Esophagus muscularis mucosa (tissue), 4 donors: ENCODE measurements at places on chromosomes 12 and 14. TPM values are rescaled to one million over a fixed set of nuclear protein-coding genes. Genes with fewer than 3 reads are reported as not detected.

DNA sequence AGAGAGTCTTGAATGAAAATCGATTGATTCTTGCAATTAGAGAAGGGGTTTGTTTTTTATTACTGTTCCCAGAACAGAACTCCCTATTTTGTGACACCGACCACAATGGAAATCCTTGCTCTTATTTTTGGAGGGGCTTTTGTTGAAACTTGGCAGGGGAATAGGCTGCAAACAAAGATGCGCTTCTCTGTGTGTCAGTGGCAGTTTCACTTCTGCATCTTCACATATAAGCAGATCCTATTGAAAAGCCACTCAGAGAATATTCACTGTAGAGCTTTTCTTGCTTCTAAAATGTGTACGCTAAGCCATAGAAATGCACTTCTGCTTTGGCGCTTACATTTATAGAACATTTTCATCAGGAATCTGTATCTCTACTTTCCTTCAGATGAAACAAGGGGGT lies 1822.4 kb upstream of the SEL1L start:
- no peak overlapping the region for H3K4me3 ChIP-seq
- H3K27me3 ChIP-seq, result no peaks in the 10 kb centered on the region
- no peak for DNase-seq
- H3K36me3 ChIP-seq, result no peaks in the 10 kb centered on the region
- H3K27ac ChIP-seq, result no peak overlapping the region
- no peaks in the 10 kb centered on the region for H3K4me1 ChIP-seq

DNA sequence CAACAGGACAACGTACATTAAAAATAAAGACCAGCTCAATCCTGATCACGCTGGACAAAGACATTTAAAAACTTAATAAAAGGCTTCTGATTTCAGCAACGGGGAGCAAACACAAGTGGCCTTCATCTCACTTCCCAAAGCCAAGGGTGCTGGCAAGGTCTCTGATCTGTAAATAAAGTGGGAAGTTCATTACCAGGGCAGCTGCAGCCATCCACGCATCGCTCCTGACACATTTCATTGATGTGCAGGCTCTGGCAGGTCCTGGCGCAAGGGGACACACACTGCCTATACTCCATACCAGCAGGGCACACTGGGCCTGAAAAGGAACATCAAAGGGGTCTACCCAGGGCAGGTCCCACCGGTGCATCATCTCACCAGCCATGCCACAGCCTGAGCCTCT lies 51.0 kb downstream of the VWF start:
- peaks cover 38% of the 10 kb centered on the region for H3K4me1 ChIP-seq
- no peaks in the 10 kb centered on the region for H3K27me3 ChIP-seq
- no peaks in the 10 kb centered on the region for H3K36me3 ChIP-seq

DNA sequence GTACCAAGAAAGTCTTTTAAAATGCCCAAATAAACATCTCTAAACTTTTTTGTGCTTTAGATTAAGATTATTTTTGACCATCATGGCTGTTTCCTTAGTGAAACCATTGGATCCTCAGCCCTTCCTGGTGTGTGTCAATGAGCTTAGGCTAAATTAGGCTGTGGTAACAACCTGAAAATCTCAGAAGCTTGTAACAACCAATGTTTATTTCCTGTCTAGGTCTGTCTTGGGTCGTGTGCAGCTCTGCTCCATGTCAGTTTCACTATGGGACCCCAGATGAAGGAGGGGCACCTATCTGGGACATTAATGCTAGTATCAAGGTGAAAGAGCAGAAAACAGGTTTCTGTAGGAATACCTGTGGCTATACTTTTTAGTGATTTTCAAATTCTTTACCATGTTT lies 49.9 kb downstream of the KCNMB4 start:
- DNase-seq, result no peak
- no peak overlapping the region for H3K4me3 ChIP-seq
- H3K27me3 ChIP-seq, result no peaks in the 10 kb centered on the region
- no peaks in the 10 kb centered on the region for H3K36me3 ChIP-seq

- no peak overlapping the region for H3K4me3 ChIP-seq
- peaks cover 2% of the 10 kb centered on the region for H3K4me1 ChIP-seq
- peaks cover 29% of the 10 kb centered on the region for H3K36me3 ChIP-seq
- DNase-seq, result no peak
- no peak overlapping the region for H3K27ac ChIP-seq
These were observed 23.3 kb upstream of the KLHL42 start for GRCh38 chr12:27756670-27757195.

DNA sequence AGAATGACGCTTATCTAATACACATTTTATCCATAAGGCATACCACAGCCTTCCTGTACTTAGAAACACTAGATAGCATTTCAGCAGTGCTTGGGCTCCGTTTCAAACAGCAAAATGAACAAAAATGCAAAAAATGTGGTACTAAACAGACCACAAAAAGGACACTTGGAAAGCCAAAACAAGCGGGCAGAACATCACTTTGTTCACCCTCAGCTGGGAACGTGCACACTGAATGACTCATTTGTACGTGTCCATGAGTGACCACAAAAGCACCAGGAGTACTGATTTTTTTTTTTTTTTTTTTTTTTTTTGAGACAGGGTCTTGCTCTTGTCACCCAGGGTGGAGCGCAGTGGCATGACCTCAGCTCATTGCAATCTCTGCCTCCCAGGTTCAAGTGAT lies 8.9 kb upstream of the FOXN3 start:
- H3K4me3 ChIP-seq, result no peak overlapping the region
- H3K27me3 ChIP-seq, result no peaks in the 10 kb centered on the region
- H3K36me3 ChIP-seq, result no peaks in the 10 kb centered on the region
- no peak for DNase-seq
- H3K4me1 ChIP-seq, result peaks cover 41% of the 10 kb centered on the region

DNA sequence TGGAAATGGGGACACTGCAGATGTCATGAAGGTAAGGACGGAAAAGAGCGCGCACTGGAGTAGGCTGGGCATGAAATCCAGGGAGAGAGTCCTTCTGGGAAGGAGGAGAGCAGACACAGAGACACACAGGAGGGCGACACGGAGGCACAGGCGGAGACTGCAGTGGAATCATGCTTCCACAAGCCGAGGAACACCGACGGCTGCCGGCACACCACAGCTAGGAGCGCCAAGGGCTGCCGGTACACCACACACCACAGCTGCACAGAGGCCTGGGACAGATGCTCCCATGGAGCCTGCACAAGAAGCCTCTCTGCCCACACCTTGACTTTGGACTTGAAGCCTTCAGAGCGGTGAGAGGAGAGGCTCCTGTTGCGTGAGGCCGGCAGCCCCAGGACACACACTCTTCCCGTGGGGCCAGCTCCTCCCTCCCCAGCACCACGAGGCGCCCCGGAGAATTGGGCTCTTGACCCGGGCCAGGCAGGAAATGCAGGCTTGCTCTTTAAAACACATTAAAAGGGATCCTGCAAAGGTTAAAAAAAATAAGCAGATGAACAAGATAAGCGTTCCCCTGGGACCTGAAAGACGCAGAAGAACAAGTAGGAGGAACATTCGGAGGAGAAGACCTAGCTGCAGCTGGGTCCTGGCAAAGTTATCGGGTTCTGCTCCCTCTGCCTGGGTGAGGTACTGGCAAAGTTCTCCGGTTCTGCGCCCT lies 28.3 kb upstream of the FZD10 start:
- H3K27ac ChIP-seq, result no peak overlapping the region
- no peaks in the 10 kb centered on the region for H3K4me1 ChIP-seq

GRCh38 chr14:51118993-51119392 lies 24.1 kb upstream of the TRIM9 start:
- no peaks in the 10 kb centered on the region for H3K27me3 ChIP-seq
- DNase-seq, result no peak
- H3K27ac ChIP-seq, result no peak overlapping the region
- no peak overlapping the region for H3K4me3 ChIP-seq

DNA sequence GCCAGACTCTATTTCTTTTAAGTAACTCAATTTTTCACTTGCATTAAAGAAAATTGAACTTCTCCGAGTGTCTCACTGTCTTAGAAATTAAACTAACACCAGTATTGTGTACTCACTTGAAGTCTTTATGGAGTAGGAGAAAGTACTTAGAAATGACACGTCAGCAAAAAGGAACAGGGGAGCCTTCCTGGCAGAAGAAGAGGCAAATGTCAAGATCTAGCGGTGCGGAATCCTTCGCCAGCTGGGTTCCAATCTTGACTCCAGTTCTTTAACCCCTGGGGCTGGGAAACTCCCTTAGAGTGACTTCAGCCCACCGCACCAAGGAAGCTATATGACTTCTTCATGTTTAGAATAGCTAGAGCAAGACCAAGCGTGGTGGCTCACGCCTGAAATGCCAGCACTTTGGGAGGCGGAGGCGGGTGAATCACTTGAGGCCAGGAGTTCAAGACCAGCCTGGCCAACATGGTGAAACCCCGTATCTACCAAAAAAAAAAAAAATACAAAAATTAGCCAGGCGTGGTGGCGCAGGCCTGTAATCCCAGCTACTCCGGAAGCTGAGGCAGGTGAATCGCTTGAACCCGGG lies 34.4 kb downstream of the WBP11 start:
- H3K27me3 ChIP-seq, result no peaks in the 10 kb centered on the region
- H3K36me3 ChIP-seq, result no peaks in the 10 kb centered on the region
- peak overlapping the region; percentile 85 for H3K4me3 ChIP-seq
- peaks cover 39% of the 10 kb centered on the region for H3K4me1 ChIP-seq
- H3K27ac ChIP-seq, result peak overlapping the region; percentile 95

DNA sequence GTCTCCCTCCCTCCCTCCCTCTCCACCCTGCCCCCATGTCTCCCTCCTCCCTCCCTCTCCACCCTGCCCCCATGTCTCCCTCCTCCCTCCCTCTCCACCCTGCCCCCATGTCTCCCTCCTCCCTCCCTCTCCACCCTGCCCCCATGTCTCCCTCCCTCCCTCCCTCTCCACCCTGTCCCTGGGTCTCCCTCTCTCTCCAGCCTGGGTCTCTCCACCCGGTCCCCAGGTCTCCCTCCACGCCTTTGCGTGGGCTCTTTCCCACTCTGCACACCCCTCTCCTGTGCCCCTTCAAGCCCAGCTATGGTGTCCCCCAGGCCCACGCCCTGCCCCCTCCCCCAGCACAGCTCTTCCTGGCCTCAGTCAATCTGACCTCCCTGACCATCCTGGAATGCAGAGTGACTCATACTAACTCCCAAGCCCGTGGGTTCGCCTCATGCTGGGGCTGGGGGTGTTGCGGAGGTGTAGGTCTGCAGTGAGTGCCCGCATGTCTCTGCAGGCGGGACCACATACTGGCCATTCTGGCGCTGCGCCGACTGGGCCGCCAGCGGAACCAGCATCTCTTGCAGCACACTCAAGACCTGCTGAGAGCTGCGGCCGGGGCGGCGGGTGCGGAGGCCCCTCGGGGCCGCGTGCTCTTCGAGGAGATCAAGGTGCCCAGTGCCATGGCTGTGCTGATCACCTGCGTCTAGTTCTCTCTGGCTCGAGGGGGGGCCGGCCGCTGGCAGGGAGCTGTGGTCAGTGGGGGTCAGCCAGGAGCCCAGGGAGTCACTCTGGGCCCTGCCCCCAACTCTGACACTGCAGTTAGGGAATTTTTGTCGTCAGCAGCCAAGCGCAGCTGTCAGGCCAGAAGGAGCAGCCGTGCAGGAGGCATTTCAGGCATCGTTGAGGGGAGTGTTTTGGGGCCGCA lies 13.5 kb upstream of the TNFAIP2 start:
- H3K36me3 ChIP-seq, result no peaks in the 10 kb centered on the region
- peak overlapping the region; percentile 57 for H3K27ac ChIP-seq
- H3K4me1 ChIP-seq, result peaks cover 65% of the 10 kb centered on the region
- peaks cover under 1% of the 10 kb centered on the region for H3K27me3 ChIP-seq

GRCh38 chr12:13101821-13102375 lies 1.6 kb downstream of the GSG1 start:
- peak overlapping the region; percentile 61 for H3K4me3 ChIP-seq
- peaks cover 45% of the 10 kb centered on the region for H3K4me1 ChIP-seq
- H3K27me3 ChIP-seq, result no peaks in the 10 kb centered on the region
- DNase-seq, result peak; percentile 91
- H3K27ac ChIP-seq, result peak overlapping the region; percentile 78

DNA sequence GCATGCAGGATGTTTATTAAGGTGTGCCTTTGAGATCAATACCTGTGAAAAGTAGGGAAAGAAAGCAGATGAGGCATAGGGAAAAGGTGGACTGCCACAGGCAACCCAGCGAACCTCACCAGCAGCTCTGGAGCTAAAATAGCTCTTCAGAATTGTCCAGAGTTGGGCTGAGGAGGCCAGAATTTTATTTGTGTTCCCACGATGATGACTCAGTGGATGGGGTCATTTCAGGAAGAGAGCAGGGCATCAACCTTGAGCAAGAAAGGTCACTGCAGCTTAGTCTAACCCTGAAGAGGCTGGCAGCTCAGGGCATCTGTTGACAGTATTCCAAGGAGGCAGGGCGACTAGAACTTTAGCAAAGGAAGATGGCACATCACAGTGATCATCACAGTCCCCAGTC lies 696.1 kb downstream of the DIO2 start:
- H3K27ac ChIP-seq, result no peak overlapping the region
- no peaks in the 10 kb centered on the region for H3K27me3 ChIP-seq
- no peak for DNase-seq
- no peaks in the 10 kb centered on the region for H3K36me3 ChIP-seq

GRCh38 chr12:93376436-93377251 lies 1.1 kb upstream of the NUDT4 start:
- no peaks in the 10 kb centered on the region for H3K36me3 ChIP-seq
- peaks cover 45% of the 10 kb centered on the region for H3K4me1 ChIP-seq
- H3K4me3 ChIP-seq, result peak overlapping the region; percentile 81
- DNase-seq, result no peak

- no peak for DNase-seq
- H3K36me3 ChIP-seq, result no peaks in the 10 kb centered on the region
- H3K27ac ChIP-seq, result no peak overlapping the region
- no peaks in the 10 kb centered on the region for H3K27me3 ChIP-seq
- H3K4me1 ChIP-seq, result peaks cover 3% of the 10 kb centered on the region
These were observed 7.6 kb downstream of the EVL start for GRCh38 chr14:100072783-100073346.

DNA sequence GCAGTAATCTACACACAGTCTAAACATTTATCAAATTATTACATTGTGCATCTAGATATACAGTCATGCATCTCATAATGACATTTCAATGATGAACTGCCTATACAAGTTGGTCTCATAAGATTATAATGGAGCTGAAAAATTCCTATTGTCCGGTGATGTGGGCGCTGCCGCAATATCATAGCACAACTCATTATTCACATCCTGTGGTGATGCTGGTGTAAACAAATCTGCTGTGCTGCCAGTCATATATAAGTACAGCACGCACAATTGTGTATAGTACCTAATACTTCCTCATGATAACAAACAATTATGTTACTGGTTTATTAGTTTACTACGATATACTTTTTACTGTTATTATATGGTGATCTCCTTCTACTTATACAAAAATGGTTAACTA lies 768.8 kb upstream of the NOVA1 start:
- no peak overlapping the region for H3K4me3 ChIP-seq
- H3K27me3 ChIP-seq, result no peaks in the 10 kb centered on the region
- no peak for DNase-seq
- no peaks in the 10 kb centered on the region for H3K36me3 ChIP-seq

- H3K4me3 ChIP-seq, result no peak overlapping the region
- H3K36me3 ChIP-seq, result no peaks in the 10 kb centered on the region
- H3K4me1 ChIP-seq, result peaks cover 29% of the 10 kb centered on the region
- H3K27ac ChIP-seq, result peak overlapping the region; percentile 55
- H3K27me3 ChIP-seq, result no peaks in the 10 kb centered on the region
These were observed 170.2 kb upstream of the PRICKLE1 start for GRCh38 chr12:42759622-42760273.

GRCh38 chr14:75252254-75252837 lies 26.3 kb upstream of the FOS start:
- no peak for DNase-seq
- H3K27me3 ChIP-seq, result no peaks in the 10 kb centered on the region
- H3K4me3 ChIP-seq, result no peak overlapping the region
- H3K4me1 ChIP-seq, result no peaks in the 10 kb centered on the region
- no peak overlapping the region for H3K27ac ChIP-seq

CMTM5 gene
- 2.0 TPM for total RNA-seq

BLTP3B gene
- 46.1 TPM for total RNA-seq

INF2 gene
- 129 TPM for total RNA-seq

NPFF gene
- total RNA-seq, result not detected

PRR13 gene
- total RNA-seq, result 77.6 TPM

PSMD9 gene
- 63.7 TPM for total RNA-seq

SERPINA9 gene
- total RNA-seq, result not detected

ATP2A2 gene
- total RNA-seq, result 170 TPM

KRT79 gene
- total RNA-seq, result not detected

CPNE6 gene
- total RNA-seq, result 0.26 TPM

TECPR2 gene
- 34.5 TPM for total RNA-seq
